GM12892 (cell line): ENCODE measurements at places on chromosomes 4 and X.

- DNase-seq: no peak
These were observed 40.7 kb downstream of the TEC start for GRCh38 chr4:48228949-48229348.

DNA sequence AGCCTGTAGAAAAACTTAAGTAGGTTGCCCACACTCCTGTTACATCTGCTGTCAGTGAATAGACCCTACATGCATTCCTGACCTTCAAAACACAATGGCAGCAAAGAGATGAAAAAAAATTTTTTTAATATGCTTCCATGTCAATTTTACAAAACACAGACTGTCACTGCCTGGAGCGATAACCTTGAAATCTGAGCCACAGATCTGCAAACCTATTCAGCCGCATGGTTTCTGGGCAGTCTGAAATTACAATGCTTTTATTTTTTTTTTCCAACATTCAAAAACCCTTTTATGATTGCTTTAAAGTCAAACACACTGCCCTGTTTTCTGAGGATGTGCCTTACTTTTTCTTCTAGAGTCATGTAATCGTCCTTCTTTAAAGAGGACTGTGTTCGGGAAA is 264.9 kb upstream of the PUDP start:
- no peak for DNase-seq

DNA sequence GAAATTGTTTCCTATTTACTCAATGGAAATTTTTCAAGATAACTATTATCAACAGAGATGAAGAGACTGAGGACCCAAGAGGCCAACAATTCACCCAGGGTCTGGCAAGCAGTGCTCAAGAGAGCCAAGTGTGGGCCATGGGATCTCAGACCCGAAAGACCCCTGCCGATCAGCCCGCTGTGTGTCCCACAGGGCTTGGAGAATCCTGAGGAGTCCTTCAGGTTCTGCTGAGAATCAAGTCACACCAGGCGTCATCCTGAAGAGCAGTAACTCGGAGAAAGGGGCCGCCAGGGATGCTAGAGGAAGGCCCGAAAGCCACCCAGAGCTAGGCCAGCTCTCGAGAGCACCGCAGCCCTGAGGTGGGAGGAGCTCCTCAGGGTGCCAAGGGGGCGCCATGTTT is 48.7 kb downstream of the FGFRL1 start:
- DNase-seq: no peak

DNA sequence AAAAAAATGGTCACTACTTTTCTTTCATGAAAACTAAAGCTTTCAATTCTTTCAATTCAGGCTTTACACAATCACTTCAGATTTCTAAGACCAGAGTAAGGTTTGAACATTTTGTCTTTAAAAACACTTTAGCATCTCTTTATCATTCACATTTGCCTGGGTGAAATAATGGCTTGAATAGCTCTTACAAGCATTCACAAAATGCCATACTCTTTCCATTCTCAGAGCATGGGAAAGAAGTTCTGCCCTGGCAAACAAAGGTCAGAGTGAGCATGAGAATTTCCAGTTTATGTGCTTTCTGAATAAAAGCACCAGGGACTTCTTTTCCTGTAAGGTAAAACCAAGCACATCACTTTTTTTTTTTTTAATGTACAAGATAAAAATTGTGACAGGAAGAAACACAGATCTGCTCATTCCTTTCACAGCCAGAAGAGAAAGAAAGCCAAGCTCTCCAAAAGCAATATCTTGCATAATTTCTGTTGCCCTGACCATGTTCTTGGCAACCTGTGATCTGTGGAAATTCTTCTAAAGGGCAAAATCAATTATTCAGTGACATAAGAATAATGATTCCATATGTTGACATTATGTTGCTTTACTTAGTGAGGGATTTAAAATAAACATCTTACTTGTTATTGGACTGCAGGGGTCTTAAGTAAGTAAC is 64.8 kb downstream of the CD40LG start:
- DNase-seq: no peak

GRCh38 chr4:124334119-124334518 is 378.4 kb downstream of the ANKRD50 start:
- DNase-seq: no peak

DNA sequence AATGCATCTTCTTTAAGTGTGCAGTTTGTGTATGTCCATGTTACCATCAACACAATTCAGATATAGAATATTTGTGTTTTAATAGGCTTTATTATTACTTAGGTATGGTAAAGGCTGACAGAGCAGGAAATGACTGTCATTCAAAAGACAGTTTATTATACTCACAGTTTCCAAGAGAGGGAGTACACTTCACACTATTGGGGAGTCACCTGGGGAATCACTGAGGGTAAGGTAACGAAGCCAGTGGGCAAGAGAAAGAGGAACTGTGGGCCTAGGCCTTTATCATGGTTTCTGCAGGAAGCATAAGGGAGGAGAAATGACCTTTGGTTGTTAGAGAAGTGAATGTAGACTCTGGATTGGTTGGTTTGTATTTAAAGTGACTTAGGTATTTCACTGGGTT is 235.1 kb upstream of the HCCS start:
- DNase-seq: no peak

DNA sequence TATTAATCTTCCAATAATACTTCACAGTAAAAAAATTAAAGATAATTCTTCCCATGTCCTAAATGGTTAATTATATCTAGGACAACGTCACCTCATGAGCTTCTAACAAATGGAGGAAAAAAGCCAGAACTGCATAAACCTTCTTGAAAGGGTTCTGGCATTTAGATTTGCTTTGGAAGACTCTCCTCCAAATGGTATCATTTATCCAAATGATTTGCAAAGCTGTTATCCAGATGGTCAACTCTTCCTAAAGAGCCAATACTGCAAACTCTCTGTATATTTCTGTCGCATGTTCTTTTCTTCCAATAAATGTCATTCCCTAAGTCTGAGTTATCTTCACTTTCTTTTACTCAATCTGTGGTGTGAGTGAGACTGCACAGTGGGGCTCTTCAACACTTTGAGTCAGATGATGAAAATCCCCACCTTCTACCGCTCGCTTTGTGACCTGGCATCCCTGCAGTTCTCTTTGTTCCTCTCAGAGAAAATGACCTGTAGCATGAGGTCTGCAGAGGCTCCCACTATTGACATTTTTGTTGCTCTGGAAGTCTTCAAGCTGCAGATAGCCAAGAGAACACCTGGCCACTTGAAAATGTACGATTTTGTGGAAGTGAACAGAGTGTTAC is 52.9 kb downstream of the TMEM150C start:
- DNase-seq: no peak

- DNase-seq: no peak
These were observed 44.8 kb upstream of the MTMR1 start for GRCh38 chrX:150648296-150648940.

DNA sequence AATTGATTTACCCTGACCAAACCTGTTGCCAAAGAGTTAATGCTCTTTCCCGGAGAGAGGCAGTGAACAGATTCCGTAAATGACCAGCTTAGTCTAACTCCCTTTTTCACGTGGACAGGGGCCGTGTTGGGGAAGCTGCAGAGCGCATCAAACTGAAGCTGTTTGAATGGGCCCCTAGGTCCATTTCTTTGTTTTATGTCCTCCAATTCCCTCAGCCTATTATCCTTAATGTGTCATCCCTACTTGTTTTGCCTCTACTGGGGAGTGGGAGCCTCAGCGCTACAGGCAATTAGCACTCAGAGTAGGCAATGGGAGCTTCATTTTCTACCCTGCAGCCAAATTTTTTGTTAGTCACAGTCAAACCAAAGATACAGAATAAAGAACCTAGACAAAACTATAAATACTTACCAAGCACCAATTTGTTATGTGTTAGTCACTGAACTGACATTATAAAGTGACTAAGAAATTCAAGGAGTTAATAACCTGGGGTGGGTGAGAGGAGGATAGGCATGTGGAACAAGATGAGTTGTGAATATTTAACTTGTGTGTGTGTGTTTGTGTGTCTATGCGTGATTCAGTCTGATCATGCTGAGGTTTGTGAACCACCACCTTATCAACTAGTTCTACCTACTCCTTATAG is 417.4 kb downstream of the PACRGL start:
- no peak for DNase-seq

DNA sequence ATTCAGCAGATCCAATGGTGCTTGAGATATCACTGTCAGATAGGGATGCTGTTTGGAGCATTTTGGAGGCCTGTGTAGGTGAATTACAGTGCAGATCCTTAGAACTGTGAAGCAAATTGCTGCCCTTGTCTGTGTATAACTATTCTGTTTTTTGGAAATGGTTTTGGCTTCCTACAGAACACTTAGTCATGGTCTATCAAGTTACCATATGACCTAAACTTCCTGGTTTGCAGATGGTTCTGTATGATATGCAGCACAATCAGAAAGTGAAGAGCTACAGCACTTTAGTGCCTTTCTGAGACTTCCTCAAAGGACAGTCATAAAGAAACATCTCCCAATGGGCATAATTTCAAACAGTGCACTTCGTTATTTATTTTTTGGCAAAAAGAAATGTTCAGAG is 688.6 kb downstream of the SH3BGRL start:
- DNase-seq: no peak

GRCh38 chr4:16790508-16790907 is 107.9 kb downstream of the LDB2 start:
- no peak for DNase-seq

GRCh38 chr4:40788331-40788730 is 38.6 kb downstream of the NSUN7 start:
- DNase-seq: no peak

DNA sequence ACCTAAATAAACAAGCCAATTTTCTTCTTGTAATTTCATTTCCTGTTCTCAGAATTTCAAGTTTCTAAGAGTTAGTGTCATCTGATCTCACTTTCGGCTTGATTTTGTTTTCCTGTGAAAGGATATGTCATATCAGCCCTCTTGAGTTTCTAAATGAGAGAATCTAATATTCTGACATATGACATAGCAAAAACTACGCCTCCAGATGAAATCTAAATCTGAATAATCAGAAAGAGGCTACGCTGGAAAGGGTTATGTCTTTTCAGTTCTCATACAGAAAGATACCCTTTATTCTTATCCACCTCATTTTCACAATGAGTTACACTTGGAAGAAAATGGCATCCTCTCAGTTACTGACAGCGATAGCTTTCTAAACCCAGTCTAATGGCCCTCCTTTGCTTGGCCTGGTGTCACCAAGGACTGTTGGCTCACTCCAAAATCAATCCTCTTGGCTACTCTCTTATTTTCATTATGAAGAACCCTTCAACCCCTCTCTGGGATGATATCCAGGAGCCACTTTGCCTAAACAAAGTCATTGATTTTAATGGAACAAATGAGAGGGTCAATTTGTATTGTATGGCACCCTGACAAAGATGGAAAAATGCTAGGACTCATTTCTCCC is 65.6 kb downstream of the ASB9 start:
- DNase-seq: no peak

DNA sequence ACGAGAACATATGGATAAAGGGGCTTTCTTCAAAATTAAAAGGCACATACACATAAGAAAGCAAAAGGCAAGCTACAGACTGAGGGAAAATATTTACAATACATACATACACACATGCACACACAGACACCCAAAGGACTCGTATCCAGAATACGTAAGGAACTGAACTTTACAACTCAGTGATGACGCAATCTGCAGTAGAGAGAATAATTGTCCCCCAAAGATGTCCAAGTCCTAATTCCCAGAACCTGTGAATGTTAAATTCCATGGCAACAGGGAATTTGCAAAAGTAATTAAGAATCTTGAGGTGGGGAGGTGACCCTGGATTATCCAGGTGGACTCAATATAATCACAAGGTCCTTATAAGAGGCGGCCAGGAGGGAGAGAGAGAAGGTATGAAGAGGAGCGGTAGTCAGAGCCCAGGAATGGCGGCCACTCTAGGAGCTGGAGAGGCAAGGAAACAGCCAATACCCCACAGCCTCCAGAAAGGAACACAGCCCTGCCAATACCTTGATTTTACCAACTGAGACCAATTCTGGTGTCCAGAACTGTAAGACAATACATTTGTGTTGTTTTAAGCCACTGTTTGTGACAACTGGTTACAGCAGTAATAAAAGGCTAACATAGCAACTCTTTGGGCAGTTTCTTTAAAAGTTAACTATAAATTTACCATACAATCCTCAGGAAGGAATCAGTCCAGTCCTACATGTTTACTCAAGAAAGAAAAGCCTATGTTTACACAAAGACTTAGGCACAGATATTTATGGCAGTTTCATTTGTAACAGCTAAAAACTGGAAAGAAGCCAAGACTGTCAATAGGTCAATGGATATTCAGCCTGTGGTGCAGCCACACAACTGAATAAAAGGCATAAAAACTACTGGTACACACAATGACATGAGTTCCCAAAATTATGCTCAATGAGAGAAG is 27.3 kb upstream of the STS start:
- no peak for DNase-seq

- DNase-seq: no peak
These were observed 220.1 kb downstream of the DLG3 start for GRCh38 chrX:70664726-70665125.

DNA sequence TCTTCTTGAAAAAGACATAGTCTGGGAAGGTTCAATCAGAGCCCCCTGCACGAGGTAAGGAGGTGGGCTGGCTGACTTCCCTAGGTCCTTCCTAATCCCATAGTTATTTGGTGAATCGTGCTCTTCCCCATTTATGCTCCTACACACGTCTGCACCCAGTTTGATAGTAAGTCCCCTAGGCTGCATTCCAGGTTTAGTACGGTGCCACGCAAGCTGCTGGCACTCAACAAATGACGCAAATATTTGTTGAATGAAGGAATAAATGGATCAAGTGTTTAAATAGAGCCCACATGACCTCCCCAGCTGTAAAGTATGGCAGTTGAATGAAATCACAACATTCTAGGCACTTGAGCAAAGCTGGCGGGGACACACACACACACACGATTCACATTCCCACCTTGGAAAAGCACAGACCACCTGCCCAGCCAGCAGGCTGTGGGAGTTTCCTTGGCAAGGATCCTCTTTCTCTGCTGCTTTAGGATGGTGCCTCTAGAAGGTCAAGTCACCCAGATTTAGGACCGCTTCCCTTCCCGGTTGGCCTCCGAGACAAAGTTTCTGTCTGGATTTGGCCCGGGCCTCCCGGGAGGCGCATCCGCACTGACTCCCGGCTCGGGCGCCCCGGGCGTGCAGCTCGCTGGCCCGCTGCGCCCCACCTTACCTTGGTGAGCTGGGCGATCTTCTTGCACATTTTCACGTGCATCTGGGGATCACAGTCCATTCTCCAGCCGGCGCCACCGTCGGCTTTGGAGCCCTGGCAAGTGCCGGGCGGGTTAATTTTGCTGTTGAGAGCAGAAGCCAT is 721 bp downstream of the FAM184B start:
- DNase-seq: no peak

- no peak for DNase-seq
These were observed 16.3 kb downstream of the SULT1B1 start for GRCh38 chr4:69744157-69744478.

DNA sequence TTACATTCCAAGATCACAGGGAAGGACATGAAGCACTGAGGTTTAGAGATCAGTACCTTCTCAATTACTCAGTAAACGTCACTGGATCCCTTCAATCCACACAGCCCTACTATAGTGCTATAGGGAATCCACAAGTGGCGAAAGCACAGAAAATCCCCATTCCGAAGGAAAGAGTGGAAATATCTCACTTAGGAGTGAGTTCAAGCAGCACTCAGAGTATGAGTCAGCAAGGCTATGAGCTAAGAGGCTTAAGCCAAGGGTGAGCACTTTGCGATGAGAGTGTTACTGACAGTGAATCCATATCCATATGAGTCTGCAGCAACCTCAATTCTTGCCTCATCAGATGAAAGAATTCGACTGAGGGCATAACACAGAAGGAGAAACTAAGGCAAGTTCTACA is 165.1 kb downstream of the VSIG4 start:
- no peak for DNase-seq
